ENCODE measurements at places on chromosomes 7 and 10.
A peak's percentile ranks its signal among the peaks of the same experiment; 100 is the strongest.

- DNase-seq, result no peak
Measured at GRCh38 chr7:30845426-30846135, 66.1 kb upstream of the AQP1 start.

DNA sequence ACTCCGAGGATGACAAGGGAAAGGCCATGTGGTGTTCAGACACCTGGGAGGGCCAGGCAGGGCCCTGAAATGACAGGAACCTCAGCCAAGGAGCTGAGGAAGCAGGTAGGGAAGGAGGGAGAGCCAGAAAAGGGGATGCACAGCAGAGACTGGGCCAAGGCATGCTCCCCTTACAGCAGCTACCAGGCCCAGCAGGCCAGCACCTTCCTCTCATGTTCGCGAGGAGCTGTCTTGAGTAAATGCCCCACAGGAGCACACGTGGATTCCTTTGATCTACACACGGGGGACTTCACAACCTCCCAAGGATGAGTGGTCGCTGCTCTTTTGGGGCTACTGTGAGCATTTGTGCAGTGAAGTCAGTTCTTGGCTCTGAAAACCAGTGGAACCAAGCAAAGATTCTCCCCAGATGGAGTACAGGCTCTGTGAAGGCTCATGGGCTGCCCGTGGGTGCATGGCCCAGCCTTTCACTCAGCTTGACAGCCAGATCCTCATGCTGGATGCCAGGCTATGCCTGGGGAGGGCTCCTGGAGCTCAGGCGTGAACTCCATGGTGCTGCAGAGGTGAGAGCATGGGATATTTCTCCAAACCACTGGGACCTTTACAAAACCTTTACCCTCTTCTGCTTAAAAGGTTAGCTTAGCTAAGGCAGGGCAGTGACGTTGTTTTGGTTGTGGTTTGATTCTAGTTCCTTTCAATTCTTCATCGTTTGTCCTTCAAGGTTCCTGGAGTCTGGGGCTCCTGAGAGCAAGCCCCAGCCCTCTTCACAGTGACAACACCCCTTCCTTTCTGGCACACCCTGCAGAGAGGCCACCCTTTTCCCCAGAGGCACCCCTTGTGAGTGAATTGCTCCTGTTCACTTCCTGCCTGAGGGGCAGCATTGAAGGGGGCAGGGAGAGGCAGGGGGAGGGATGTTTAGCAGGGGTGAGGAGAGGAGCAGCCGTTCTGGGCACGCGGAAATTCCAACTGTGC, 74.2 kb upstream of the ZPBP start:
- DNase-seq, result no peak

DNA sequence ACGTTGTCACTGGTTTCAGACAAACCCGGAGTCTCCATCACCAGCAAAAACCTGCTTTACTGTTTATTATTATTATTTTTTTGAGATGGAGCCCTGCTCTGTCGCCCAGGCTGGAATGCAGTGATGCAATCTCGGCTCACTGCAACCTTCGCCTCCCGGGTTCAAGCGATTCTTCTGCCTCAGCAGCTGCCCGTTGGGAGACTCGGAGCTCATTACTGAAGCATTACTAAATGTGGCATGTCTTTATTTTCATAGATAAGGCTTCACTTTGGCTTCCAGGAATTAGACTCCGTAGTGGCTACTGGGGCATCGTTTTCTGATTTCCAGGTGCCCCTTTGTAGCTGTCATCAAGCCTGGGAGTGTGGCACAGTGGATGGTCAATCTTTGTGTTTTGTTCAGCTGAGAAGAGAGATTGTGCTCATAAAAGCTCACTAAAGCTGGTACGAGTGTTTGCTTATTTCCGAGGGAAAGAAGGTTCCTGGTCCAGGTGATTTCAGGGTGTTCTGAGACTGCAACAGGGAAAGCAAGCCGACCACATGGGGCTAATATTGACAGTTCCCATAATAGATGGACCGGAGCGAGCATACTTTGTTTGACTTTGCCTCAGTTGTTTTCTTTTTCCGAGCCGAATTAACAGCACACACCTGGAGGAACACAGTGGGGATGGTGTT, 163.1 kb downstream of the CAMK1D start:
- DNase-seq, result no peak

DNA sequence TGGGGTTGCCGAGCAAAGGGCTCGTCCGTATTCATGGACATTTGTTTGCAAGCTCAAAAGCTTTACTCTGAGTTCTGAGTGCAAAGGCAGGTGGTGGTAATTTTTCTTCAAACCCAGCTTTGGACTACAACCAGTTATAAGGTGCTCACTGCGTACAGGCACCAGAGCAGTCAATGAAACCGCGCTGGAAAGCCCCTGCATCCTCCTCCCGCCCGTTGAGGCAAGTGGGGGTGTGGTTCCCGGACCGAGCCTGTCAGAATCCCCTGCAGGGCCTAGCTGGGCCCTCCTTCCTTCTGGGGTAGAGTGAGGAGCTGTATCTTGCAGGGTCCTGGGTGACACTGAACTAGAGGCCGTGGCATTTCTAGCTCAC, 22.3 kb downstream of the AMZ1 start:
- peak; percentile 48 for DNase-seq

- no peak for DNase-seq
Measured at GRCh38 chr10:58775960-58776567, 263.4 kb downstream of the BICC1 start.

GRCh38 chr7:124497176-124497575, 268.4 kb downstream of the GPR37 start:
- no peak for DNase-seq

GRCh38 chr10:51462076-51462779, 237.2 kb downstream of the CSTF2T start:
- DNase-seq, result no peak

DNA sequence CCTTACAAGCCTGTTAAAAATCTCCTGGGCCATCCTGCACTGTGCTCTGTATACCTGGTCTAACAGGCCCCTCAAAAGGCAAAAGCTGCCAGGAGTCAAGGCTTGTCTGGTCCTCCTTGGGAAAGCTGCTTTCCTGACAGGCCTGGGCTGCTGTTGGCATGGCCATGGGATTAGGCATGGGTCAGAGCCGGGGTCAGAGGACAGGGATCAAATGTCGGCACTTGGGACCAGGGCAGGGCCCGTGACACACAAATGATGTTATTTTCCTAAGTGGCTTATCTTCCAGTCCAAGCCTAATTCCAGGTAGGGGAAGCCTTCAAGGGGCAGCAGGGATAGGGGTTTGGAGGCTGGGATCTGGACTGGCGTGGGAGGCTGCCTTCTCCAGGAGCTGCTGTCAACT, 191.5 kb upstream of the GPR26 start:
- no peak for DNase-seq

DNA sequence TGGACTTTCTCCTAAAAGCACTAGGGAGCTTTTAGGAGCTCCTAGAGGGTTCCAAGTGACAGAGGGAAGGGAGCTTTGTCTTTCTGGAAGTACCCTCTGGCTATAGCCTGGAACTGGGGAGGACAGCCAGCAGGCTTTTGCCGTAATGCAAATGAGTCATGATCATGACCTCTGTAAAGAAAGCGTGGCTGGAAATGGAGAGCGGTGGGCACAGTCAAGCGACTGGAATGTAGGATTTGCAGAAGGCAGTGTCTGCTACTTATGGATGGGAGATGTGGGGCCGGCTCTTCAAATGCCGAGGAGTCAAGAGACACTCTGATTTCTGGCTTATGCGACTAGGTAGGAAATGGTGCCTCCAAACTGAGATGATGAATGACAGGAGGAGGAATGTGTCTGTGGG, 34.6 kb upstream of the PLPP4 start:
- DNase-seq, result no peak

Measured in stimulated activated CD4-positive, alpha-beta T cell treated with anti-CD3 and anti-CD28 coated beads, Interleukin-4, amount 100 ng/mL, for 4 hours (primary cell).